HT1080 (cell line): ENCODE measurements at places on chromosomes 5 and 9. TPM values are rescaled to one million over a fixed set of nuclear protein-coding genes. Genes with fewer than 3 reads are reported as not detected.

The FGF1 gene
- 4.0 and 7.2 TPM in 2 replicates for total RNA-seq

DNA sequence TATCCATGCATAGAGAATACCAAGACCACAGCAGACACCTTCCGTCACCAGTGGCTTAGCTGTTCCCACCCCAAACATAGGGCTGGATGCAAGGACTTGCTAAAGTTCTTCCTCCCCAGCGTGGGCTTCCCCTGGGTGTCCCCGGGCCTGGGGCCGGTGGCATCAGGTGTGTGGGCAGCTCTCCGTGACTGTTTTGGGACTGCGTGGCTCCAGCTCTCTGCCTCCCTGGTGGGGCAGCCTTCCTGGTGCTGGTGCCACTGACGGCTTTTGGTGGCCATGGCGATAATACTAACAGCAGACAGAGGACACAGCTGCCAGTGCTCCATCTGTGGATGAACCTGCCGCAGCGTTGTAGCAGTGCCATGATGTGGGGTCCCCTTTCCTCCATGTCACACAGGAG is 4.9 kb downstream of the CACFD1 start:
- DNase-seq: no peak

The C7 gene
- total RNA-seq: not detected in 2 replicates

- no peak for DNase-seq
Observed at GRCh38 chr5:73812457-73812856, 186.5 kb downstream of the ARHGEF28 start.

GRCh38 chr9:135568026-135568425 is 6.5 kb downstream of the PAEP start:
- DNase-seq: no peak

DNA sequence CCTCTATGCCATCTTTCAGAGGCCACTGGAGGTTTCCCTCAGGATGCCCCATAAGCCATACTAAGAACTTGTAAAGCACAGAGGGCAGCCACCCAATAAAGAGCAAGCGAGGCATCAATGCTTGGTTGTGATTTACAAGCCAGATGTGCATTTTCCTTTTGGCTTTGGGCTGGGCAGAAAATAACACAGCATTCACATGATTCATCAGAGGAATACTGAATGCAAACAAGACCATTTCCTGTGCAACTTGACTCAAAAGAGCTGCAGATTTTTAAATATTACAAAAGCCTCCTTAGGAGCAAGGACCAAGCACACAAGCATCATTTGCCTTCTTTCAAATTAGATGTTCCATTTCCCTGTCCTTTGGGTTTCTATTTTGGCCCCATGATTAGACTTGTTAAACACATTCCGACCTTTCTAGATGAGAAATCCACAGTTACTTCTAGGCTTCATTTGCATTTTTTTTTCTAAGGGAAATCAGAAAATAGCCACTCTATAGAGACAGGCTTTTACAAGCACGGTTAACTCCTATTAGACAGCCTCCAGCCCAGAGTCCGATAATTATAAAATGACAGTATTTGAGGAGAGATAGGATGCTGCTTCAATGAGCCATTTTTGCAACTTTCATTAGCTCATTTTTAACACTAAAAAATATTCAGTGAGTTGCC is 207.8 kb downstream of the SEMA5A start:
- peak; percentile 90 for DNase-seq

The SPATA31C1 gene
- not detected in 2 replicates for total RNA-seq

The IFNA21 gene
- not detected in 2 replicates for total RNA-seq

- no peak for DNase-seq
Observed at GRCh38 chr5:146877783-146878475, 628 bp downstream of the PPP2R2B start.

DNA sequence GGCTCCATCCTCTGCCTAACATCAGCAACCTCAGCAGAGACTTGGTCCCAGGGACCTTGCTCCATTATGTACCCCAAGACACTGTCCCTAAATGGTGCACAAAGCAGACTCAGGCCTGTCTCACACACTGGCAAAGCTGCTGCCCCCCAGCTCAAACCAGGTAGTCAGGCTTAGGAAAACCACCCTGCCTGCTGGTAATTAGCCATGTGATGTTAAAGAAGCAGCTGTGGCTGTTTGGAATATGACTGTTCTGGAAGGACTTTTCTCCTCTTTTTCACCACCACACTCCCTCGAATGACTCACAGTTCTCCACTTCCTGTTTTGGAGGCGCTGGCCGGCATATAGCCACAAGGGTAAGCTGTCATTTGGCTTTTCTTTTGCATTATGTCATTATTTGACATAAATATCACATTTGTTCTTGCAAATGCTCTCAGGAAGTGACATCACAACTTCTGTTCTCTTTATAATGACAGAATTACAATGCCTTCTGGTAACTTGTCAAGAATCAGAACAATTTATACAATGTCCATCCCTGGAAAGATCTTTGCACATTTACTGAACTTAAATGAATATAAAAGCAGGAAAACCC is 113.9 kb downstream of the SUSD1 start:
- peak; percentile 99 for DNase-seq

DNA sequence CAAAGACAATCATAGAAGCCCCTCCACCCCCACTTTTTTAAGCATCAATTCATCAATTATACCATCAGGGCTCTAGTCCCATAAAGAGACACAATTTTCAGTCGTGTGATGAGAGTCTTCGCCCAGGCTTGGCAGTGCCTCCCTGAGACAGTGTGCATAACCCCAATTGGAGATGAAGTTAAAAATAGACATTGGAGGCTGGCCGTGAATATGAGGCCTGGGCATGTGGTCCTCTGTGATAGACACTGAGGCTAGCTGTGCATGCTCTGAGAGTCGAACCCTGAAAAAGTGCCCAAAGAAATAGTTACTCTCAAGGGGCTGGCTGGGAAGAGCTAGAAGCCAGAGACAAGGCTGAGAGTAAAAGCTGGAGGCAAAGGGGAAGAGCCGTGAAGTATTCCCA is 248.6 kb upstream of the NR4A3 start:
- DNase-seq: no peak

GRCh38 chr9:101463397-101463796 is 27.8 kb upstream of the ALDOB start:
- DNase-seq: peak; percentile 35

GRCh38 chr5:83474161-83474796 is 2.7 kb downstream of the VCAN start:
- peak; percentile 95 for DNase-seq

- no peak for DNase-seq
Observed at GRCh38 chr5:137313526-137314175, 185.5 kb downstream of the SPOCK1 start.

The RLN2 gene
- total RNA-seq: not detected in 2 replicates

The NMUR2 gene
- not detected in 2 replicates for total RNA-seq
